Naive thymus-derived CD4-positive, alpha-beta T cell (primary cell): ENCODE measurements at places on chromosomes 6 and 20.

DNA sequence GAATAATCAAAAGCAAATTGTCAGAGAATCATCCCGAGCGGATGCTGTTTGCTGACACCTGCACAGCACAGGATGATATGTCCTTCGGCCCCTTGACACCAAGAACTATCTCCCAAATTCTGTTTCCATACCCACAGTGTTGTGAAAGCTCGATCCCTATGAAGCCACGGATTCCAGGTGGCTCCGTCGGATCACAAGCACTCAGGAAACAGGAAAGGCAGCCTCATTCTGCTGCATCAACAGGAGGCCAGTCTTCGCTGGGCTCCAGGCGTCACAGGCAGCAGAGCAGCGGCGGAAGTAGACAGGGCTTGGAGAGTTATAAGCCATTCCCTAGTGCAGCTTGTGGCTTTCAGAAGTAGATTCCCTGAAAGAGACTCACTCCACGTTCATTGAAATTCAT lies 342.3 kb downstream of the C6orf118 start:
- no peak for DNase-seq

GRCh38 chr20:58056021-58056591 lies 172.3 kb downstream of the ANKRD60 start:
- no peak for DNase-seq

DNA sequence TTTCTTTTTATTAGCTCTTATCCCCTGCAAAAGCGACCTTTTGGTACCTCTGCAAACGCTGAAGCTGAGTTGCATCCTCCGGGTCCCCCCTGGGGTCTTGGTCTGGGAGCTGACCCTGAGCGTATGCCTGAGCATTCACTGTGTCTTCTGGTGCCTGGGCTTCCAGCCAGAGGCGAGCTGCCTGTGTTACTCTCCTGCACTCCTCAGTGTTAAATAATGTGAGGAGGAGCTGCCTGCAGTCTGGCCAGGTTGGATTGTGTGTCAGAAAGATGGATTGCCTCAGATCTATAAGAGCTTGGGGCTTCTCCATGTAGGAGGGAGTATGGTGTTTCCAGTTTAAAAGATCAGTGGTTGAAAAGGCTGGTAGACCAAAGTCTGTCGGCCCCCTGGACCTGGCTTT lies 8.7 kb upstream of the GMPR start:
- no peak for DNase-seq

GRCh38 chr20:50915424-50915823 lies 15.8 kb downstream of the ADNP start:
- DNase-seq, result no peak

GRCh38 chr6:160127270-160128124 lies 5.9 kb downstream of the SLC22A1 start:
- DNase-seq, result no peak

DNA sequence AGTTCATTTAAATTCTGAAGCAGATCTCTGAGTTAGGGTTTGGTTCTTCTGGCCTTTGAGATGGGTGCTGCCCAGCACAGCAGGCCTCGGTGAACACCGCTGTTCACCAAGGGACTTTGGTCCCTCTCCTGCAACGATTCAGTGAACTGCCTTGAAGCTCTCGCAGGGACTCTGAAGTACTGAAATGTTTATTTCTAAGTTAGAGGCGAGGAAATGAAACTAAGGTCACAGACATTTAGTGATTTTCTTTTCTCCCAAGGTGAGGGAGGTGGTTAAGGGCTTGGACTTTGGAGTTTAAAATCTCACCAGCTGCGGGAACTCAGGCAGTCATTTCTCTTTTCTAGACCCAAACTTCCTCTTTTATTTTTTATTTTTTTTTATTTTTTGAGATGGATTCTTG lies 26.2 kb downstream of the E2F3 start:
- DNase-seq, result no peak

DNA sequence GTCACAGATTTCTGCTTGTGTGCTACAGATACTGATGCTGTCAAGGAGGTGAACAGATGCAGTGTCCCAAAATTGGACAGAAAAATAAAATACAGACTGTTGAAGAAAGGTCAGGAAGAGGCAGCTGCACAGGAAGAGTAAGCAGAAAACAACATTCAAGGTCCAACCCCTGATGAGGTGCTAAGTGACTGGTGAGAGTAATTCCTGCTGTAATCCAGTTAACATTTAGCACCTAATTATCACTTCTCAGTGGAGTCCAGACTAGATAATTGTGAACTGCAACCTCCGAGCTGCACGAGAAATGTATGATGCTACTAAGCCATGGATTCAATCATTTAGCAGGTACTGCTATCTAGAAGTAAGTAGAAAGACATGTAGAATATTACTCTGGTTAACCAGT lies 36.3 kb upstream of the NRSN1 start:
- no peak for DNase-seq

DNA sequence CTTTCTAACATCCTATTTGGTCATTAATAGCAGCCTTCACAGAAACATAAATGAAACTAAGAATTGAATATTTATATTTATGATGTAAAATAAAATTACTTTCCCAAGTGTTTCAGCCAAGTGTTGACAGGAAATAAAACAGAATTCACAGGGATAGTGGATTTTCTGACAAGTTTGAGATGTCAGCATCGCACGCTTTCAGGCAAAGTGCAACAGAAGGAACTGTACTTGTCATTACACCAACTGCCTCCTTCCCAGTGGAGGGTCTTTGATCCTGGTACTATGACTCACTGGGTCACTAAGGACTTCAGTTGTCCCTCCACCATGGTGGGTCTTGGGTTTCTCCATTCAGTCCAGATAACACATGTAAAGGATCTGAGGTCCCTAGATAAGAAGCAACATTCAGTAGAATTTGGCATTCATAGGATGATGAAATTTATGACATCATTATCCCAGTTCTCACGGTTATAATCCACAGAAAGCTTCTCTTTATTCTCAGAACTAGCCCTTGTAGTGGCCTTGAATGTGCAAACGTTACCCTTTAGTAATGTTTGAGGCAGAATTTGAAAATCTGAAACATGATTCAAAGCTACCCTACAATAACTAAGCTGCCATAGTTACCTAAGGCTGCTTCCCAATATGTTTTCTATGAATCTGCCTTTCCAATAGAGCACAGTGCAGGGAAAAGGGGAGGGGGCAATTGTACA lies 3.8 kb upstream of the TNFAIP3 start:
- no peak for DNase-seq

- DNase-seq, result no peak
These were observed 187.1 kb downstream of the MYLK4 start for GRCh38 chr6:2563635-2564034.

DNA sequence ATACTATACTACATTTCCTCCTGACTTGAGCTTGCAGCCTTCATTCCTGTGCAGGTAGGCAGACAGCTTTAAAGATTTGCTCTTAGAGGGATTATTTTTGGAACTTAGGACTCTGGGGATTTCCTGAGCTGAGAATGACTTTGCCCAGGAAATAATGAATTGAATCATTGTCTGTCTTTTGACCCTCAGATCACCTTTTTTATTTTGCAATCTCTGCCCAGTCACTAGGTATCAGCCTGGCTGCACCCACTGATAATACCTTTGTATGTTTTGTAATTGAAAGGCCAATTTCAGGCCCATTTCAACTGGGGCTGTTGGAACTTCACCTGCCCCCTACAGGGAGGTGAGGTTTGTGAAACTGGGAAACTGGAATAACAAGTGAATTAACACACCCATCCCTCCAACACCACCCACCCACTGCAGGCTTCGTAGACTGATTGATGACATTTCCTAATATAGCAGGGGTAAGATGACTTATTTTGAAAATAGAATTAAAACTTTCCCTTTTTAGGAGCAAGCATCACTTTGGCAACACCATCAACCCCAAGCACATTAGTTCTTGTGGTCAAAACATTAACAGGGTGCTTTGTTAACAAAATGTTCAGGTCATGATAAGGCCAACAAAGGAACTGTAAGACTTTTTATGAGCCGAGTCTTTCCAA lies 157.1 kb upstream of the CENPW start:
- no peak for DNase-seq

DNA sequence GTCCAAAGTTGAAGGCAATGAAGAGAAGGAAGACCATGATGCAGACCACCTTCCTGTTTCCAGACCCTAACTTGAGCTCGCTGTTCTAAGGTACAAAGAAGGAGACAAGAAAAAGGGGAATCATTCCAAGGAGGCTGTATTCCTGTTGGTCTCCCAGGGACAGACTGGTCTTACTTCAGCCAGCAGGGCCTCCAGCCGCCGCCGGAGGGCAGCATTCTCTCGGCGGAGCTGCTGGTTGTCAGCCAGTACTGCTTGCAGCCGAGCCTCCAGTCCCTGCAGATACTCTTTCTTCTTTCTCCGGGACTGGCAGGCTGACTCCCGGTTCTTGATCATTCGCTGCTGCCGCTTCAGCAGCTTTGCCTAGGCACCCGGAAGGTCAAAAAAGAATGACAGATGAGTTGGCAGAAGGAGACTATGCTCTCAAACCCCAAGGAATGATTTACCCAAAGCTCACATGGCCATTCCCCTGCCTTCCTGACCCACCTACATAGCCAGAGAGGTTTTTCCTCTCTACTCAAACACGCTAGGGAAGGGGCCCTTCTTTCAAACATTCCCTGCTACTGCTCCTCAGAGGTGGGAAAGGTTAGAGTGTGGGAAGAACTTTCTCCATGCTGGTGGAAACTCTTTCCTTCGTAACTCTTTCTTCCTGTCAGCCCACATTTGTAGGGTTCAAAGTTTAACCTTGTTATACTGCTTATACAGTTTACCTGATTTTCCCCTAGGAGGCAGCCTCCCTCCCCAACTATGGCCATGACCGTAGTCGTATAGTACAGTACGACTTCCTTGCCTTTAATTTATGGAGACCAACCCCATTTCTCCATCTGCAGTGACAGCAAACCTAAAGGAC lies 9.0 kb downstream of the ATF6B start:
- peak; percentile 65 for DNase-seq

DNA sequence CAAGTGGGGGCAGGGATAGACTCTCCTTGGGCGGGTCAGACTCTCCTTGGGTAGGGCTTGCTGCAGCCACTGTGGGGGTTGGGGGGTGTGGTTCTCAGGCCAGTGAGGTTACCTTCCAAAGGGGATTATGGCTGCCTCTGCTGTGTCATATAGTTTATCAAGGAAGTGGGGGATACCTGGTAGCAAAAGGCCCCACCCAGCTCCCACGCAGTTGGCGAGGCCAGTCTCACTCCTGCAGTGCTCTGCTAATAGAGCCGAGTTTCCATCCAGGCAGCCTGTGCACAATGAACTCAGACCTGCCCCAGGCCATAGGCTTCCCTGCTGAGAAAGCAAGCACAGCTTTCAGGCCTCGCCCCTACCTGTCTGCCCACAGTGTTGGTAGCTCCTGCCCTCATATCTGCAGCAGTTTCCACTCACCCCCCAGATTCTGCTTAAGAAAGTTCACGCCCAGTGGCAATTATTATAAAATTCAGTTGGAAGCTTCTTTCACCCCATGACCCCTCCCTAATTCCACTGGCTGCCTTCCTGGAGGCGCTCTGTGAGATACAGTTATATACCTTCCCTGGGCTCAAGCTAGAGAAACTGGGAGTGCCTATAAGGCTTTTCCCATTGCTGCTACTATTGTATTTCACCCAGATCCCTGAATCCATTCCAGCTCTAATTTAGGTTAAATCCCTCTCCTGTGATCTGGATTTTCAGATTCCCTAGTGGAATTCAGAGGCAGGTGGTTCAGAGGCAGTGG lies 56.1 kb downstream of the HDDC2 start:
- no peak for DNase-seq

DNA sequence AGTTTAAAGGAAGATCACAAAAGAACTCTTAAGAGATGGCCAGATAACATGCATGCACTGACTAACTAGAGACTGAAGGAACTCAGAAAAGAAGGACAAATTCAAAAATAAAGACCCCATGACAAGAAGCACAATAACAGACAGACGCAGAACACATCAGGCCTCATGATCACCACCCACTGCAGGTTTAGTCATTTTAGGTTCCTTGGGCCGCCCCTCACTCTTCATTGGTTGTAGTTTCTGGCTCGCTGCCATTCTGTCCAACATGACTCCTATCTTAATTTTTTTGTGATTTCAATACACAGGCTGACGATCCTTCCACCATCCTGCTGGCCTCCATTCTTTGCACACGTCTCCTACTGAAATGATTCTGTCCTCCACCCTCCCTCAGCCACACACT lies 21.6 kb downstream of the STX7 start:
- no peak for DNase-seq

DNA sequence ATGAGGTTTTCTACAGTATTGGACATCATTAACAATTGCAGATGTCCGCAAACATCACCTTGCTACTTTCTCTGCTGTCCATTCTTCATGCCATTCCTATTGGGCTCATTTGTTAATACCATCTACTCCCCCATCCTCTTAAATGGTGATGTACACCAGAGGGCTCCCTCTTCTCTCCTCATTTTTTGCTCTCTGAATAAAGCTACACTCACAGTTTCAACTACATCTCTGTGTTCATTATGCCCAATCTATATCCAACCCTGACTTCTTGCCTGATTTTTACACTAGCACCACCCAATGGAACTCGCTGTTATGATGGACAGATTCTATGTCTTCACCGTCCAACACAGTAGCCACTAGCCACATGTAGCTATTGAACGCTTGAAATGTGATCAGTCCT lies 288.1 kb upstream of the ID4 start:
- DNase-seq, result no peak

DNA sequence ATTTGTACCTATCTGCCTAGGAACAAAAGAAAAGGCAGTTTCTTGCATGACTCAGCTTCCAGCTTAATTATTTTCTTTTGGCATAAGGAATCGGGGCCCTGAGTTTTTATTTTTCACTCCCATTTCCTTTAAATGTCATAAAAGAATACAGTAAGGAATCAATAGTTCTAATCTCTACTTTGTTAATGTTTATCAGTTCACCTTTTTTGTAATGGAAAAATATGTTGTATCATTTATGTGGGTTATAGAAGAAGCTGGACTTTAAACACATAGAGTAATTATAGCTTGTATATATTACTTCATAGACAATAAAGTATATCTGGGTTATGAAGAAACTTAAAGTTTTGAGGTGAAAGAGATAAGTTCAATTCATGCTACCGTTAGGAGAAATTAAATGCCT lies 1214.8 kb upstream of the GJE1 start:
- no peak for DNase-seq

- DNase-seq, result no peak
These were observed 21.2 kb upstream of the ENPP5 start for GRCh38 chr6:46191961-46192360.

DNA sequence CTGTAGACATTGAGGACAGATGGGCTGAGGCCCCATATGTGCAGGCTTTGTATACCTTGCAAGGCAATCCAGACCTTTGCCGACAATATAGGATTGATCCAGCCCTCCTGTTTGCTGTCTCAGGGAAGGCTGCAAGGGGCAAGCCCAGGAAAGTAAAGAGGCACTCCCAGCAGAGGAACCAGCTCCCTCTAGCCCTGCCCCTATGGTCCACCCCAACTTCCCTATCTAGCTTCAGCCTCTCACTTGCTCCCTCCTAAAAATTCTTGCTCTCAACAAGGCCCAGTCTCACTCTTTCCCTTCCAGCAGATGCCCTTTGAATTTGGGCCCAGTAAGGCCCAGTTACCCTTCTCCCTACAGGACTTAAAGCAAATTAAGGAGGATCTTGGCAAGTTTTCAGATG lies 92.6 kb downstream of the JARID2 start:
- no peak for DNase-seq

DNA sequence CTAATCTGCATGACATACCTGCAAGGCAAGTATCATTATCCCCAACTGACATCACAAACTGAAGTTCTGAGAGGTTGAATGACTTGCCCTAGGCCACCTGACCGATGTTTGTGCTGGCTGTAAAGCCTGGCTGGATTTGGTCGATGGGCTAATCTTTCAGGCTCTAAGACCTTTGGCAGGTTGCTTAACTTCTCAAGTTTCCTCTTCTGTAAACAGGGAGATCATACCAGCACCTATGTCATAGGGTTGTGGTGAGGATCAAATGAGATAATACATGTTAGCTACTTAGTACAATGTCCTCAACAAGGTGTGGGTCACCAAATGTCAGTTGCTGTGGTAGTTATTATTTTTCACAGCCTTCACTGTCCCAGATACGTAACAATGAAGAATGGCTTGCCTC lies 14.2 kb downstream of the ANKRD66 start:
- DNase-seq, result no peak
